Cortex of kidney (tissue), 1 donor: ENCODE measurements at places on chromosomes 2 and 18.

GRCh38 chr2:199743415-199744120, 107.4 kb downstream of the FTCDNL1 start:
- no peak for DNase-seq

DNA sequence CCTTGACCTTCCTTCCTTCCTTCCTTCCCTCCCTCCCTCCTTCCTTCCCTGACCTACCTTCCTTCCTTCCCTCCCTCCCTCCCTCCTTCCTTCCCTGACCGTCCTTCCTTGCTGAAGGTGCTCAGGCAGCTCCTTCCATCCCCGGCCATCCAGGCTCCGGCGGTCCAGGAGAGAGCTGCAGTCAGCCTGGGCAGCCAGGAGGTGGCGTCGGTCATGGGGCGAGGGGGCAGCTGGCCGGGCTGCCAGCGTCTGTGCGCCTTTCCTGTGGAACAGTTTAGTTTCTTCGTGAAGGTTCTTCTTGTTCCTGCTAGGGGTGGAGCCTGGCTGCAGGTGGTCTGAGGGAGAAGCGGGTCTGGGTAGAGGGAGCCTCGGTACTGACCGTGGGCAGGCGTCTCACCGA, 15.7 kb downstream of the GPR35 start:
- no peak for DNase-seq

GRCh38 chr2:99598441-99598840, 108.6 kb upstream of the REV1 start:
- no peak for DNase-seq

DNA sequence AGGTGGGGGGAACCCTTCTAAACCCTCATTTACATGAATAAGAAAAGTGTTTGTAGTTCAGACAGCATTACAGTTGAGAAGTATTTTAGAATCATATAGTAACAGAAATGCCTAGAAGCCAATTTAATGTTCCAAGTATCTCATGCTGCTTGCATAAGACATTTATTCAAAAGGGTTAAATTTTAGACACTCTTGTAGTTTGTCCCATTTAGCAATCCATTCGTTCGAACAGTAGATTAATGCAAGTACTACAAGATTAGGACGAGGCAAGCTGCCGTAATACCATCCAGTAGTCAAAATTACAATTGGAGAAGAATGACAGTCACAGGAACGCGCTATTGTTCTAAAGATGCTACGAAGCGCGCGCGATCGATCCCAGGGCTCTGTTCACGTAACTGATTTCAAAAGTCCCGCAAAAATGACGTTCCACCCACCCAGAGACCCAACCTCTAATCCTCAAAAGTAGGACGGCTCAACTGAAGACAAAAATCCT, 1.2 kb downstream of the TMEM237 start:
- no peak for DNase-seq

DNA sequence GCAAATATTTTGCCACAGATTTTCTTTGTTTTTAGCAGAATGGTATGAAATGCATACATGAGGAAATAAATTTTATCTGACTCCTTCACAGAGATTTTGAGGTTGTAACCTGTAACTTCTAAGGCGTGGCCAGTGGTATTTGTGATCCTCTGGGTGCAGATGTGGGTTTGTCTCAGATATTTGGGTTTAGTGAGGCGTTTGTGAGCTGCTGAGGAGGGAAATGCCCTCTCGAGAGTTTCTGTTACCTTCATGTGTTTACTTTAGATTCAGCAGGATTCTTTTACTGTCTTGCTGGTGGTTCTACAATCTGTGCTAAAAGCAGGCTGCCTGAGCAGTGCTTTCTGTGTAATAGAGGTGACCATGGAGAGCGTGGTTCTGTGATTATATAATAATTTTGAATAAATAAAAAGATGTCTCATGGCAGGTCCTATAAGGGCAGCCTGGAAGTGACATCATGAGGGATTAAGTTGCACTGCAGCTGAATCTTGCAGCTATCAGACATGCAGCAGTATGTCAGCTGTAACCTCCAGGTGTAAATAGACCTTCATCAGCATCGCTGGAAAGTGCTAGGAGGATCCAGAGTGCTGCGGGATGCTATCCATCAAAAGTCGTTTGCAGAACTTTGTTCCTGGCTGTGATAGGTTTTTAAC, 34.1 kb downstream of the TANC1 start:
- no peak for DNase-seq

GRCh38 chr2:226963528-226963927, 127.7 kb downstream of the RHBDD1 start:
- DNase-seq = no peak

- DNase-seq = no peak
Observed at GRCh38 chr2:20796374-20796791, 26.5 kb downstream of the LDAH start.

GRCh38 chr2:111946294-111947114, 48.1 kb downstream of the MERTK start:
- no peak for DNase-seq

DNA sequence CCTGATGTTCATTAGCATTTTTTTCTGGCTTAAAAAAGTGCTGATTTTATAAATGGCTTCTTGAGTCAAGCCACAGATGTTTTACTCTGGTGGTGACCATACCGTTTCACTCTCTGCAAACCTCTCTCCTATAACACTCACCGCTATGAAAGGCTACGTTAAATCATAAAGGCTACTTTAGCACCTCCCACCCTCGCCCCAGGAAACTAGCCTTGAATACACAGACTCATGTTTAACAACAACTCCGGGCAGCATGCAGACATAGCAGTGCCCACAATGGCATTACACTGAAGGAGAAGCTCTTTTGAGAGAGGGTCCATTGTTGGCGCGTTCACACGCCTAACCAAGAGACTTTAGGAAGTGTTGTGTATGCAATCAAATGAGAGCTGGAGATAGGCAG, 5.6 kb downstream of the MYT1L start:
- DNase-seq = no peak

- DNase-seq = no peak
Observed at GRCh38 chr2:126907671-126908070, 9.0 kb downstream of the TEX51 start.

DNA sequence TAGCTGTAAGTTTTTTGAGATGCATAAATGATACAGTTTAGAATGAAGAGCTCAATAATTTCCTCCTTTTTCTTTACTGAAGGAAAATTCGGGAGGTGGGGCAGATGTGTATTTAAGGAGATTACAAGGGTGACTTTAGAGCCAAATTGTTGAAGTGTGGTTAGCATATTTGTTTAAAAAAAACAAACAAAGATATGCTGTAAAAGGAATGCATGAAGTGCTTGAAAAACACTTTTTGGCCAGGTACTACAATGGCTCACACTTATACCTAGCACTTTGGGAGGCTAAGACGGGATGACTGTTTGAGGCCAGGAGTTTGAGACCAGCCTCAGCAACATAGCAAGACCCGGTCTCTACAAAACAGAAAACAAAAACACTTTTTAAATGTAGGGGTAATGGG, 38.4 kb downstream of the CD302 start:
- DNase-seq = no peak

DNA sequence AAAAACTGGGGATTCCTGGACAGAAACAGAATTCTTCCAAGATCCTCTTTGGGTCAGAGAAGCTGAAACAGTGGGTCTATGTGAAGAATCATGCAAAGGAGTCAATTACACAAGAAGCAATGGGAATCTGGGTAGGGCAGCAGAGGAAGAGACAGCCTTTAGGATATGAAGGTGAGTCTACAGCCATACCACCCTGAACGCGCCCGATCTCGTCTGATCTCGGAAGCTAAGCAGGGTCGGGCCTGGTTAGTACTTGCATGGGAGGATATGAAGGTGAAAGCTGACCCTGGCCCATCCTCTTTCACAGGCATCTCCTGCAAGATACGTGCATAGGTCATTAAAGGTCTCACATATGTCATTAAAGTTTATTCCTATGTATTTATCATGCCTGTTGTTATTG, 1080.9 kb upstream of the FANCL start:
- DNase-seq = no peak

DNA sequence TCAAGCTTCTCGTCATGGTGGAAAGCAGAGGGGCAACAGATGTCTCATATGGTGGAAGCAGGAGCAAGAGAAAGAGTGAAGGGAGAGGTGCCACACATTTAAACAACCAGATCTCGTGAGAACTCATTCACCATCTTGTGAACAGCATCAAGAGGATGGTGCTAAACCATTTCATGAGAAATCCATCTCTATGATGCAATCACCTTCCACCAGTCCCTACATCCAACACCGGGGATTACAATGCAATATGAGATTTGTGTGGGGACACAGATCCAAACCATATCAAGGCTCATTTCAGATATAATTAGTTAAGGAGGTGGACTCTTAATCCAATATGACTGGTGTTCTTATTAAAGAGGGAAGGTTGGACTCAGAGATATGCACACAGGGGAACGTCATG, 272.8 kb downstream of the KCNS3 start:
- DNase-seq = no peak

DNA sequence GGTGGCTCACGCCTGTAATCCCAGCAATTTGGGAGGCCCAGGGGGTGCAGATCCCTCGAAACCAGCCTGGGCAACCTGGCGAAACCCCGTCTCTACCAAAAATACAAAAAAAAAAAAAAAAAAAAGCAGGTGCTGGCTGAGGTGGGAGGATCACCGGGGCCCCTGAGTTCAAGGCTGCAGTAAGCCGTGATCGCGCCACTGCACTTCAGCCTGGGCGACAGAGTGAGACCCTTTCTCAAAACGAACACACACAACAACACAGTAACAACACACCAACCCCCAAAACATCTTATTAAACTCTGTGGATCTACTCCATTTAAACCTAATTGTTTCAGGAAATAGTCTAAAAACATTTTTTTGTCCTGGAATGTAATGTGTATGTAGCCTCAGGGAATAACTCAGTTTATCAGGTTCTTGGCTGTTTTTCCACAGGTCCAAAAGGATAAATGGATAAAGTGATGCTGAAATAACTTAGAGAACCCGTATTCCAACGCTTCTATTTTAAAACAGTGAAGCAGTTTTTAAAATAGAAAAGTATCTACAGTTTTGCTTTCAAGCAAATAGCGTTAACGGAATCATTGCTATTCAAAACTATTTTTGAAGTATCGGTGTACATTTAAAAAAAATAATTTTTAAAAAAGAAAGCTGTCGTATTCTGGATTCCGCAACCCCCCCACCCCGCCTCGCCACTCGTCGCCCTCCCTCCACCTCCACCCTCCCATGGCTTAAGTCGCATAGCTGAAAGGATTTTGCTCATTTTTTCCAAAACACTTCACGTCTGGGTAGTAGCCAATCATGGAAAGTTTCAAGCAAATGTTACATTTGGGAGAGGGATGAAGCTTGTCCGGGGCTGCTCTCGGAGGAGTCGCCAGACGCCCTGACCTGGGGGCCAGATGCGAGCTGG, 895 bp upstream of the GLS start:
- no peak for DNase-seq

DNA sequence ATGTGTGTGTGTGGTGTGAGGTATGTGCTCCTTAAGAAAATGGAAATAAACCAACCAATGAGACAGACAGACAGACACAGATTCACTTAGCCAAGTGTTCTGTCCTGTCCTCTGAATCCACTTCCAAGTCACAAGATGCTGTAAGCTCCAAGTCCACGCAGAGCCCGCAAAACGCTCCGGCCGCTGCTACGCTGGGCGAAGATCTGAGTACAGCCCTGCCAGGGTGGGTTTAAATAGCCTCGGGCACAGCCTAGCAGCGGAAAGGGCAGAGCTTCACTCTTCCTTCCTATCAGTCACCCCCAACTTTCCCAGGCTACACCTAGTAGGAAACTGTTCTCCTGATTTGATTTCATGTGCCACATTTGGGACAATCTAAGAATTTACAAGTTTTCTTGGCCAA, 121.2 kb upstream of the ANKRD30BL start:
- DNase-seq = no peak

DNA sequence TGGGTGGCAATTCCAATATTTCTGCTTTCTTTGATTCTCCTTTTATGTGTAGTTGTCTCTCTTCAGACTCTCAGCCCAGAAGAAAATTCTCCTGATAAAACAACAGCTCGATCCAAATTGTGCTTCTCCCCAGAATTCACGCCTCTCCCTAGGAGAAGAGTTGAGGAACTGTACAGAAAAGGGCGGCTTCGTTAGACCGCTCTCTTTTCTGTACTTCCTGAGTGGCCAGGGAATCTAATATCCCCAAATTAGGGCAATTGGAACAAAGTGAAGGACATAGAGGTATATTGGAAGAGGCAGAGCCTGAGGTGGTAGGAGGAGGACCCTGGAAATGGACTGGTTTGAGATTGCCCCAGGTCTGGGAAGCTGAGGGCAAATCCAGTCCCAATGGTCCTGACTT, 5.6 kb downstream of the ADCYAP1 start:
- no peak for DNase-seq

DNA sequence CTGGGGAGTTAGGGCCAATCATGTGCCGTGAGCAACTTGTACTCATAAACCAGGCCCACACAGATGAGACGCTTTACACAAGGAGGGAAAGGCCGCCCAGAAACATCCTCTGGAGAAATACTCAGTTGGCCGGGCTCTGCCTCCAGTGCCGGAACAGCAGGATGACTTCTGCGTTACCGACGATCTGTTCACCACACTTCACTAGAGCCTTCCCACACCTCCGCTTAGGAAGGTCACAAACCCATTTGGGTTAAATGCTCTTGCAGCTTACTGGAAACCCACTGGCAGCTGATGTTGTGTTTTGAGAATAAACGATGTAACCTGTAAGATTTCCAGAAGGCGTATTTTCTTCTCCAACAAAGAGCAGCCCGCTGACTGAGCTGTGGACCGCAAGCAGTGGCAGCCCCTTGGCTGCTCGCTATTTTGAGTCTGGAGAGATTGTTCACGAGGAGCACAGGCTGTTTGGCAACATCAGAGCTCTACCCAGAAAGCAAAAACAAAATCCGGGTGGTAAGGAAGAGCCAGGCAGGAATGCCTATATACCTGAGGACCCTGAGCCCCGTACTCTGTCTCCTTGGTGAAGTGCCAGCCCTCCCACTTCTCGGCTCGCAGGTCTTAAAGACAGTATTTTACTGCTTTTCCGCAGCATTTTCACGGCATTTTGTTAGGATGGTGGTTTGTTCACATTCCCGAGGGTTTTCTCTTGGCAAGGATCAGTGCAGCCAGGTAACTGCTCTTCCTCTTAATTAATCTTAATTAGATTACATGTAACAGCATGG, 44.0 kb downstream of the COLEC12 start:
- DNase-seq = no peak

GRCh38 chr2:9221223-9221622, 14.6 kb downstream of the ASAP2 start:
- DNase-seq = no peak

- DNase-seq = no peak
Observed at GRCh38 chr2:164363646-164364045, 257.6 kb downstream of the GRB14 start.

GRCh38 chr2:114083717-114084387, 194.0 kb downstream of the ACTR3 start:
- no peak for DNase-seq

- DNase-seq = no peak
Observed at GRCh38 chr2:175743011-175743410, 259.1 kb downstream of the LNPK start.

DNA sequence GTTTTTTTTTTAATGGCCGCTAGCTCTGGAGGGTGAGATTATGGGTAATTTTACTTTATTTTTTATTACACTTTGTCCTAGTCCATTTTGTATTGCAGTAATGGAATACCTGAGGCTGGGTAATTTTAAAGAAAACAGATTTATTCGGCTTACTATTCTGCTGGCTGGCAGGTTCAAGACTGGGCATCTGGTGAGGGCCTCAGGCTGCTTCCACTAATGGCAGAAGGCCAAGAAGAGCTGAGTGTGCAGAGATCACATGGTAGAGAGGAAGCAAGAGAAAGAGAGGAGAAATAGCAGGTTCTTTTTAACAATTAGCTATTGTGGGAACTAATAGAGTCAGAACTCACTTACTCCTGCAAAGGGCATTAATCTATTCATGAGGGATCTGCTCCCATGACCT, 52.4 kb upstream of the ARHGAP28 start:
- DNase-seq = no peak
